ENCODE measurements at places on chromosomes 4 and X.

GRCh38 chr4:104967034-104967401 lies 179.7 kb upstream of the TET2 start:
- DNase-seq: no peak

GRCh38 chr4:100016191-100016590 lies 66.1 kb upstream of the H2AZ1 start:
- DNase-seq: peak; percentile 86

- DNase-seq: no peak
Measured at GRCh38 chr4:168501407-168501806, 4.6 kb downstream of the PALLD start.

DNA sequence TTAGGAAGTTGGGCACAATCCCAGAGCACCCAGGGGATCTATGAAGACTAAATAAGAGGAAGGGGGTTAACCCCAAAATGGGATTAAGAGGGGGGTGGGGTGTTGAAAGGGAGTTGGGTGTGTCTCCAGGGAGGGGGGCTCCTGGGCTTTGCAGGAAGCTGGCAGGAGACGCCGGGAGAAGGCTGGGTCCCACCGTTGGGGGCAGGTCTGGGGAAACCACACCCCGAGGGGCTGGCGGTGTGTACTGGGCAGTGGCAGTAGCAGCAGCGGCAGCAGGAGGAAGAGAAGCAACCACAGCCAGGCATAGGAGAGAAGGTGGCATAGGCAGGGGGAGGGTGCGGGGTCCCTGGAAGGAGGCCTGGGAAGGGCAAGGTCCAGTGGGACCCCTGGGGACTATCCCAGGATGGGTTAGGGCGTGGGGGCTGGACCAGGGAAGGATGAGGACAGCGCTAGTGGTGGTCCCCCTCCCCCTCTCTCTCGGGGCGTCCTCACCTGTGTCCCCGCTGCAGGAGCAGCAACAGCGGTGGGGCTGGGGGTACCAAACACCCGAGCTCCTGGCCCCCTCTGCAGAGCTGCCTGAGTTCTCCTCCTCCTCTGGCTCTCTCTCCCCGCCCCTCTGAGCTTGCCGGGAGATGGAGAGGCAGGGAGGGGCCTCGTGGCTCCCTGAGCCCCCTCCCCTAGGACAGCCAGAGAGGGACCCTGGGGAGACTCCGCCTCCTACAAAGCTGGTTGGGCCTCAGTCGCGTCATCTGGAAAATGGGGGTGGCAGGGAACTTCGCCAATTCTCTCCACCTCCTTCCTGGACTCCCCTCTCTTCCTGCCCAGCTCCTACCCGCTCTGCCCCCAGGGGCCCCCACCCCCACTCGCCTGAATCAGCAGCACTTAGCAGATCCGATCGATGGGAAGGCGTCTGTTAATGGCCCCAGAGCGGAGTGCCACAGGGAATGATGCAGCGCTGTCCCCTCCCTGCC lies at the start of gene KCND1:
TSS of gene KCND1 (minus strand) at position 596 of the 971 bp plus-strand sequence. CDS start 1,573 bp downstream, outside the sequence.
- peak; percentile 38 for DNase-seq

- peak; percentile 65 for DNase-seq
Measured at GRCh38 chr4:121182296-121182695, 18.2 kb upstream of the TNIP3 start.

GRCh38 chr4:10260777-10261176 lies 144.2 kb upstream of the WDR1 start:
- no peak for DNase-seq

DNA sequence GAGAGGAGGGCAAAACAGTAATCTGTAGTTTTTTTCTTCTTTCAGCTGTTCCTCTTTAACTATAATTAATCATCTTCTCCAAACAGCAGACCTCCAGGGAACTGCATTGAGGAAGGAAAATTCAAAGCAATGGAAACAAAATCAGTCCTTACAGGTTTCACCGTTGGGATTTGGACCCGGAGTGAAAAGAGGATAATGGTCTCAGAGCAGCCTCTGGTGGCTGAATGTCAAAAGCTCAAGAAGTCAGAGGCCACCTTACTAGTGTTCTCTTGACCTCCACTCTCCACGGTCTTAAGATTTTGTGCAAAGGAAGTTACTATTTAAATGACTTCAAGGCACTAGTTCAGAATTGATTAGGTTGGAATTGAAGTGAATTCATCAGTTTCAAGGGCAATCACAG lies 16.0 kb upstream of the MID1 start:
- peak; percentile 64 for DNase-seq

GRCh38 chrX:150409486-150409885 lies 46.4 kb downstream of the MAMLD1 start:
- DNase-seq: no peak

GRCh38 chrX:67717571-67717970 lies 173.8 kb downstream of the AR start:
- no peak for DNase-seq

GRCh38 chr4:146398896-146399445 lies 122.8 kb downstream of the SLC10A7 start:
- DNase-seq: no peak

DNA sequence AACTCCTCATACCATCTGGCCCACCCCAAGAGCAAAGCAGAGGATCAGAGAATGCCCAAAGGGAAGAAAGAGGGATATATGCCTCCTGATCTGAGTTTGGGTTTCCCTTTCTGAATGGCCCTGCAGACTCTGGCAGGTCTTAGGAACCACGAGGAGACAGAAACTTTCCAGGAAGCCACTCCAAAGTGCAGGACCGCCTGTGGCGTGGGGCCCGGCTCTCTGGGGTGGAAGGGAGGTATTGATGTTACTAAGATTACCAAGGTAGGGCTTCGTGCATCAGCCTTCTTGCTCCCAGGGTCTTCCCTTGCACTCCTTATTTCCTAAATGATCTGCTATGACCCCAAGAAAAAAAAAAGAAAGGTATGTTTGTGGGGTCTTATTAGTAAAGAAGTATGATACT lies 41.9 kb upstream of the SPRY1 start:
- no peak for DNase-seq
